ENCODE measurements at places on chromosomes 7 and 10.

GRCh38 chr7:116988363-116988989, 35.2 kb downstream of the ST7 start:
- no peak for DNase-seq

GRCh38 chr10:20502903-20503585, 394.1 kb downstream of the NEBL start:
- no peak for DNase-seq

DNA sequence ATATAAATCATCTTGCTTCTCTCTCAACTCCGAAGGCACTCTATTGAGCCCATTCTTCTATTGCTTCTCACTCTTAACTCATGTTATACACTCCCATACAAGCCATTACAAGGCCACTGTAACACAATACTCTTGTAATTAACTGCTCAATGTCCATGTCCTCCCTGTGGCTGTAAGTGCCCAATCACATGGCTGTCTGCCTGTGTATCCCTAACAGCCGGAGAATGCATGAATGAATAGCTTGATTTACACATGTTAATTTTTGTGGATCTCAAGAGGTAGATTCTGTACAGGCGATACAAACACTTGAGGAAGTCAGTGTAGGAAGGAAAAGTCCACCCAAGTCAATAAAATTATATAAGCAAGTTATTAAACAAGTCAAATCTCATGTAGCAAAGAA, 215.6 kb downstream of the DOCK4 start:
- DNase-seq: no peak

DNA sequence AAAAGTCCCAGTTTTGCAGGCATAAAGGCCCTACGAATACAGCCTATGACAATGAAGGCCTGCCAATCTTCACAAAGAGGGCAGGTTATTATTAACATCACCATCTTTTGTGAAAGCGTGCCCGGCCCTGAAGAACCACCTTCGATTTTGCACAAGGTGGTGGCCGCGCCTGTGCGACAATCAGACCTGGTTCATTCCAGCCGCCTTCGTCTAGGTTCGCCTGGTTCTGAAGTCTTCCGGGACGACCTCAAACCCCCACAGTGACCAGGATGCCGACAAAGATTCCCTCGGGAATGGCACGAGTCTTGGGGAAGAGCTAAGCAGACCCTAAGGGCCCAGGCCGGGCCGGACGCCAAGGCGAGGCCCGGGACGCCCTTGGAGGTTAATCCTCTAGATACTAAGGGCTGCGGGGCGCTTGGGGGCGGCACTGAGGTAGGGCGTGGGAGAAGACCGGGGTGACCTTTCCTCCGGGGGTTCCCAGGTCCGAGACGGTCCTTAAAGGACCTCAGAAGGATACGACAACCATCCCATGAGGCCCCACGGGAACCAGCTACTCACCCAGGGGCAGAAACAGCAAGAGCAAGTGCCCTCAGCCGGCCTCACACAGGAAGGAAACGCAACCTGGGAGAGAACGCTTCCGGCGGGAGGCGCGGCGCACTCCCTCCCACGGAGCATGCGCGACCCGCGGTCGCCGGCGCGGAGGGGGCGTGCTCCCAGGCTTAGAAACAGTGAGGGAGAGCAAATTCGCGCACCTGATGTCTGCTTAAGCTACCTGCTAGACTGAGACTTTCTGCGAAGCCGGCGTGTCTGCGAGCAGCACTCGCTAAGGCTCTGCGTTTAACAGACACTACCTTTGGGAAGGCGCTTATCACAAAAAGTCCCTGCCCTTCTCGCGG, at the start of gene ATAD1:
Gene ATAD1 (minus strand): TSS at position 618 of the 896 bp plus-strand sequence. CDS start 3,627 bp downstream, outside the sequence.
- peak; percentile 82 for DNase-seq

DNA sequence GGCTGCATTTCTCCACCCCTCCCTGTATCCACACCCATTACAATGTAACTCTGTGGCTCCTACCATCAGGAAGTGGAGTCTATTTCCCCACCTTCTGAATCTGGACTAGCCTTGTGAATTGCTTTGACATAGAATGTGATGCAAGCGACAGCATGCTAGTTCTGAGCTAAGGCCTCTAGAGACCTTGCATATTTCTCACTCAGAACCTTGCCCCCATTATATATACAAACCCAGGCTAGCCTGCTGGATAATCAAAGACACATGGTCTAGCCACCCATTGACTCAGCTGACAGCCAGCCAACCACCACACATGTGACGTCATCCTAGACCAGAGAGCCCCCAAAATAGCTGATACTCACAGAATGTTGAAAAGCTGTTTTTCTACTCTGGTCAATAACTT, 77.9 kb downstream of the CCDC71L start:
- no peak for DNase-seq

DNA sequence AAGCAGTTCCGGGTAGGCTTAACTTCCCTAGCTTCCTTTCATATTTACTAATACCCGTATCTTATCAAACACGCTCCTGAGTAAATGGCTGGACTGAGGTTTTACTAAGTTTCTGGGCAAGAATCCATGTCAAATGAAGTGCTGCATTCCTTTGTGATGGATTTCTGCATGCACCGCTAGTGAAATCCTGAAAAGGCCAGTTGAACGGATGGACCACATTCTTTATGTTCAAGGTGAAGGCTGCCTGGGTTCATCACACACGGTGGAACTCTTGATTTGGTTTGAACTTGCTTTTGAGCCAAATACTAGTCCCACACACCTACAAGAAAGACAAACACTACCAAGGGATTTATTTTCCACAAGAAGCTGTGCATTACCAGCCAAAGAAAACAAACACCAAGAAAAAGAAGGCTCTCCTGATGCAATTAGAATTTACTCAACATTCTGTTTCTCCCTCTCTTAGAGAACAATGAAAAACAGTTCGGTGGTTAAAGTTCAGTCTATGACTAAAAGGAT, 255.0 kb upstream of the SEMA3C start:
- DNase-seq: no peak

DNA sequence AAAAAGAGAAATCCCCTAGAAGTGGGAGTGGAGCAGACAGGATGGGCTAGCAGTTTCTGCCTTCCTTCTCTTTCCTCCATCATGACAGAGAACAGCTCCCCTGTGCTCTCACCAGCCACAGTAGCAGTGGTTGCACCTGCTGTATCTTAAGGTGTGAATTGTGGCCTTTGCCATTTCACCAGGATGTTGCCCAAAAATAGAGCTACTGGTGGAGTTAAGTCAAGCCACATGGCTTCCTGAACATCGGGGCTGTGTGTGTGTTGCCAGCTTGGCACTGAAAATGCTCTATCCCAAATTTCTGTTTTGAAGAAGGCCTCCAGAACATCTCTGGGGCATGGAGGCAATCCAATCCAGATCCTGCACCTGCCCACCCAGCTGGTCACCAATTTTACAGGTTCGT, 348.7 kb downstream of the EXOC4 start:
- DNase-seq: no peak
